ENCODE measurements at places on chromosomes 1 and 21. TPM values are rescaled to one million over a fixed set of nuclear protein-coding genes. Genes with fewer than 3 reads are reported as not detected.

The SMPDL3B gene
- 0.26 TPM for total RNA-seq

The SLC25A34 gene
- 0.26 TPM for total RNA-seq

The CALML6 gene
- not detected for total RNA-seq

The FYB2 gene
- total RNA-seq: not detected

The UMODL1 gene
- total RNA-seq: not detected

The OR2M3 gene
- not detected for total RNA-seq

The SLC22A15 gene
- 0.32 TPM for total RNA-seq

The MAP1LC3C gene
- total RNA-seq: not detected

The PIGR gene
- total RNA-seq: not detected

The SH3BGRL3 gene
- total RNA-seq: 181 TPM

The LYPLA2 gene
- 86.4 TPM for total RNA-seq

The NDUFV3 gene
- total RNA-seq: 38.8 TPM

The ITLN1 gene
- total RNA-seq: not detected

The C1orf94 gene
- not detected for total RNA-seq

The KRTAP13-2 gene
- not detected for total RNA-seq

The TAF12 gene
- 22.2 TPM for total RNA-seq

The RNU1-2 gene
- total RNA-seq: under 0.01 TPM

The LEFTY2 gene
- not detected for total RNA-seq

The CFHR5 gene
- not detected for total RNA-seq

The C8A gene
- not detected for total RNA-seq

The FAM167B gene
- total RNA-seq: not detected

The KRTAP21-2 gene
- not detected for total RNA-seq

The HEYL gene
- 0.48 TPM for total RNA-seq

The DMRTA2 gene
- total RNA-seq: under 0.01 TPM

The CLIC6 gene
- total RNA-seq: 0.24 TPM

The LCE2A gene
- not detected for total RNA-seq

The FMO1 gene
- total RNA-seq: not detected

The PTPN7 gene
- total RNA-seq: not detected

The EXOSC10 gene
- 40.1 TPM for total RNA-seq

The ST6GALNAC5 gene
- 5.3 TPM for total RNA-seq

The TMEM82 gene
- not detected for total RNA-seq

The TPR gene
- 38.5 TPM for total RNA-seq

The DYNLT4 gene
- not detected for total RNA-seq

The PRDM16 gene
- total RNA-seq: 0.65 TPM

The PAPPA2 gene
- 1.3 TPM for total RNA-seq

The DYNLT5 gene
- not detected for total RNA-seq

The UBXN10 gene
- total RNA-seq: 0.13 TPM

The KLF17 gene
- not detected for total RNA-seq

The WNT2B gene
- total RNA-seq: 0.39 TPM

The PRMT6 gene
- 27.2 TPM for total RNA-seq

The TCP10L gene
- not detected for total RNA-seq

The IVL gene
- total RNA-seq: not detected

The UBE2G2 gene
- total RNA-seq: 26.0 TPM

The OBSCN gene
- 7.4 TPM for total RNA-seq

The LCA5L gene
- total RNA-seq: 1.2 TPM

The PRPF38B gene
- total RNA-seq: 8.7 TPM

The UBASH3A gene
- not detected for total RNA-seq

The DNALI1 gene
- total RNA-seq: 8.0 TPM

The GREM2 gene
- not detected for total RNA-seq

All from epithelial cell of alveolus of lung (primary cell).